SHP77 treated with DMSO at 0.1 percent for 48 hours (cell line): ENCODE measurements at places on chromosomes 13 and 19.

DNA sequence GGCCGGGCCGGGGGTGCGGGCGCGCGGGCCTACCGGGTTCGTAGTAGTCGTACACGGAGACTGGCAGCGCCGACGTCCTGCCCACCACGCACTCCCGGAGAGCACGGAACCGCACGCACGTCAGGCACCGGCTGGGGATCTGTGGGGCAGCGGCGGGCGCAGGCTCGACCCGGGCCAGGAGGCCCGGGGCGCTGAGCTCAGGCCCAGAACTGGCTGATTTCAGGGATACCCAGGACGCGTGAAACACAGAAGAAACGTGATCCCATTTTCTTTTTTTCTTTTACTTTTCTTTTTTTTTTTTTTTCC is 9.0 kb downstream of the F2RL3 start:
- no peak for DNase-seq

DNA sequence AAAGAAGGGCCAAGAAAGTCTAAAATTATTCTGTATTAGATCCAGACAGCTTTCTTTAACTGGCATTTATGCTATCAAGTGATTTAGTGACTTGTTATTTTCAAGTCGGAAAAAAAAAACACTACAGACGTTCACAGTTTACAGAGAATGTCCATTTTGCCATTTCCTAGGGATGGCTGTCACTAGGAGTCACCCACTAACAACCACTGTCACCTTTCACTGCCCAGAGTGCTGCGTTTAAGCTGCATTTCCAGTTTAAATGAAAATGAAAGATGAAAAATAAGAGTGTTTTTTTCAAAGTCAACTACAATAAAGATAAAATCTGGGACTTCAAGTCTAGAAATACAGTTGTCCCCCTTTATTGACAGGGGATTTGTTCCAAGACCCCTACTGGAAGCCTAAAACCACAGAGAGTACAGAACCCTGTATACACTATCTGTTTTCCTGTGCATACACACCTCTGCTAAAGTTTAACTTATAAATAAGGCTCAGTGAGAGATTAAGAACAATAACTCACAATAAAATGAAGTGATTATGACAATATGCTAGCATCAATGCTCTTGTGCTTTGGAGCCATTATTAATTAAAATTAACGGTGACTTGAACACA is 112.5 kb downstream of the SACS start:
- DNase-seq, result no peak

DNA sequence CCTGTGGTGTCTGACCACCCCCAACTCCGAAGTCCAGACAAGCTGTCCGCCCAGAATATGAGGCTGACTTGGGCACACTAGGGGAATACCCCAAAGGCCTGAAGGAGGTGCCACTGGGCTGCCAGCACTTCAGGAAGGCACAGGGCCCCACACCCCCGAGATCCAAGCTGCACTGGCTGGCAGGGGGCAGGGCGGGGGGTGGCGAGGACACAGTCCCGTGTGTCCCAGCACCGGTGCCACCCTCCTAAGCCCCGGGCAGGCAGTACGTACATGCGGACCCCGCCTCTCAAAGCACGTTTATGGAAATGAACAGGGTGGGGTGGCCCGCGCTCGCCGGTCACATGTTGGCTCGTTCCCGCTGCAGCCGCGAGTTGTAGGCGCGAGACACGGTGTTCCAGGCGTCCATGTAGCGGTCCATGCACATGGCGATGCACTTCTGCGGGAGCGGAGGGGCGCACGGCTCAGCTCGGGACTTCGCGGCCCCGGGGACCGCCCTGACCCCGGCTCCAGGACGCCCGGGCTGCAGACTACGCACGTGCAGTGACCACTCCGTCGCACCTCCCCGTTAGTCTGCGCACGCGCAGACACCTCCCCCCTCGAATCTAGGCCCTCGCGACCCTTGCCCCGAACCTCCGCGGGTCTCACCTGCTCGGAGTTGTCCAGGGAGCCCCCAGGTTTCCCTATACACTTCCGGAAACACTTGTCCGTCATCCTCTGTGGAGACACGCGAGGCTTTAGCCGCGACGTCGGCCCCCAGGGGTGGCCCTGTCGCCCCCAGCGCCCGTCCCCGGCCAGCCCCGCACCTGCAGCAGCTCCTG is 566 bp downstream of the TIMM13 start:
- DNase-seq, result no peak

- no peak for DNase-seq
Measured at GRCh38 chr19:40141551-40141950, 49.7 kb upstream of the MAP3K10 start.

DNA sequence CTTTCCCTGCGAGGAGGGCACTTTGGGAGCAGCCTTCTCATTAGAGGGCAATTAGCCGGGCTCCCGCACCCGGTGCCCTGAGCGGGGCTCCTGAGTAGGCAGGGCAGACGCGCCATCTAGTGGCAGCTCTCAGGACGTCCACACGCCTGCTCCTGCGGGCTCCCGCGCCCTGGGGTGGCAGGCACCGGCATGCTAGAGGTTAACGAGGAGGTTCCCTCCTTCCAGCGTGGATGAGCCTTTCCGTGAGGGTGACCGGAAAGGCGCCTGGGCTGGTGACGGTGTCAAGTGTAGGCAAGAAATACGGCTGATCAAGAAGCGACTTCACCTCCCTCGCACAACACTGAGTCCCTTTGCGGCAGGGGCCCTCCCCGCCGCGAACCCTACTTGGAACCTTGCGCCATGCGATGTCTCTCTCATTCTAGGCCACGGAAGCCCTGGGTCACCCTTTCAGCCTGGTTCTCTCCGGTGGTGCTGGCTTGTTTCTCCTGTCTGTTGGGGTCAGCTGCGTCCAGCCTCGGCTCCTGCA is 67.7 kb downstream of the ALOX5AP start:
- peak; percentile 29 for DNase-seq

DNA sequence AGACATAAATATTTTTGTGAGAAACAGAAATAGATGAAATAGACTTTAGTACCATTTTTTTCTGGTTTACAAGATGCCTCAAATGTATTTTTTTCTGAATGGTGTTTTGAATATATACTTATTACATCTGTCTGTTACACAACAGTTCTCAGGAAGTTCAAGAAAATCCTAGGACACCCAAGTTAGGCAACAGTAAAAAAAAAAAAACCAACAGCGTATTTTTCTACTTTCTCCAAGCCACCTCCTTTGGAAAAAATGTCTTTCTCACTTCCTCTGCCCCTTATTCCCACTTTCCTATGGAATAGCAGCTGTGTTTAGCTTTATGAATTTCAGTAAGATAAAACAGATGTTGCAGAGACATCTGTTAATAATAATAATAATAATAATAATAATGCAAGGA is 489.6 kb upstream of the KLF12 start:
- no peak for DNase-seq
